ENCODE measurements at places on chromosomes 7 and 10.

GRCh38 chr10:49761789-49762565 is at the start of gene OGDHL:
Gene OGDHL (minus strand): TSS chr10:49762323. CDS start chr10:49758592, 3,731 bp downstream.
- peak; percentile 55 for DNase-seq

DNA sequence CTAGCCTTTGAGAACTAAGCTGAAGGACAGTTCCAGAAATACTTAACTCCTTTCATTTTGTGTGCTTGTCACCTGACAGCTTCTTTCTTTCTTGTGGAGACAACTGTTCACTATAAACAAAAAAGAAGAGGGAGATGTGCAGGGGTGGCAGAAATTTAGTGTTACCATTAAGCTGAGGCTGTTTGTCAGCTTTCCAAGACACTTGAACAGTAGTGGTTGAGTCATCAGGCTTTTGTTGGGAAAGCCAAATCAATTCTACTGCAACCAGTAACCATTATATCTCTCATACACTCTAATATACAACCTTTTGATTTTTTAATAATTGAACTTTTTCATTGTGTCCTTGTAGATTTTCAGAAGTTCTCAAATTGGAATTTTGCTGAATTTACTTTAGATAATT is 75.3 kb downstream of the POLL start:
- no peak for DNase-seq

DNA sequence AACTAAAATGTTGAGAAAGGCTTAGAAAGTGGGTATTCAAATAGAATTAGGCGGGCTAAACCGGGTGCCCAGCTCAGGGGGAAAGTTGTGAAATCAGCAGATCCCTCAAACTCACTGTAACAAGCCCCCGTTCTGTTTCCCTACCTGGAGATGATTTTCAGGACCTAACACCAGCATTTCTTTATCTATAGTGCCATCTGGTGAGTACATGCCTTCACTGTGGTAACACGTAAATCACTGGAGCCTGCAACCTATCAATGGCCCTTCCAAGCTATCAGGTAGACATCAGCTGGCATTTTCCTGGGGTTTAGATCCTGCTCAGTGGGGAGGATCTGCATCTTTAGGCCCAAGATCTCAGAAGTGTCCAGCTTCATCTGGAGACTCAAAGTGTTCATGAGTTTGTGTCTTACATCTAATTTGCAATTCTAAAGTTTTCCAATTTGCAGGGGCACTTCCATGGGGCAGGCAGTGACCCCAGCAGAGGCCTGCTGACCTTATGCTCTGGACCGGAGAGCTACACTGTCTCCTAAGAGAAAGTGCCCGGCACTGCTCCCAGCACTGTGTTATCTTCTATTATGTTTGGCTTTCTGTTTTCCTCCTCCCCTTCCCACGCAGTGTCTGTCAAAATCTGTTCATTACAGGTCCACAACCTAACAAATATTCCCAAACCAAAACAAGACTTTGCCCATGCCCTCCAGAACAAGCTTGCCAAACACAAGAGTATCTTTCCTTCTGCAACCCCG is 132.5 kb downstream of the LSM5 start:
- DNase-seq: no peak

GRCh38 chr10:30231071-30231652 is 117.9 kb downstream of the MTPAP start:
- peak; percentile 26 for DNase-seq

GRCh38 chr10:22934726-22935125 is 6.9 kb downstream of the ARMC3 start:
- no peak for DNase-seq

DNA sequence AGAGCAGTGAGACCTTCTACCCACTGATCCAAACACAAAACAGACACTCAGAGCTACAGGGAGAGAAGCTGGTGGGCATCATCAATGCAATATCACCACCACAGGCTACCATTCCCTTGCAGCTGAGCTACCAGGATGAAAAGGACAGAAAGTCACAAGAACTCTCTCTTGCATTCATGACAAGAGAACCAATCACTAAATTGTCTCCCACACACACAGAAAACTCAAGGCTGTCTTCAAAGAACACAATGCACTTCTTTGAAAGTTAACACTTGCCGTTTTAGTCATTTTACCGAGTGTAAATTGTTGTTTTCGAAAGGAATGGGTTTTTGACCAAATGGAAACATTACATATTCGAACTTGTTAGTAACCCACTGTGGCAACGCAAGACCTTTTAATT is 626.6 kb downstream of the SORCS1 start:
- no peak for DNase-seq

DNA sequence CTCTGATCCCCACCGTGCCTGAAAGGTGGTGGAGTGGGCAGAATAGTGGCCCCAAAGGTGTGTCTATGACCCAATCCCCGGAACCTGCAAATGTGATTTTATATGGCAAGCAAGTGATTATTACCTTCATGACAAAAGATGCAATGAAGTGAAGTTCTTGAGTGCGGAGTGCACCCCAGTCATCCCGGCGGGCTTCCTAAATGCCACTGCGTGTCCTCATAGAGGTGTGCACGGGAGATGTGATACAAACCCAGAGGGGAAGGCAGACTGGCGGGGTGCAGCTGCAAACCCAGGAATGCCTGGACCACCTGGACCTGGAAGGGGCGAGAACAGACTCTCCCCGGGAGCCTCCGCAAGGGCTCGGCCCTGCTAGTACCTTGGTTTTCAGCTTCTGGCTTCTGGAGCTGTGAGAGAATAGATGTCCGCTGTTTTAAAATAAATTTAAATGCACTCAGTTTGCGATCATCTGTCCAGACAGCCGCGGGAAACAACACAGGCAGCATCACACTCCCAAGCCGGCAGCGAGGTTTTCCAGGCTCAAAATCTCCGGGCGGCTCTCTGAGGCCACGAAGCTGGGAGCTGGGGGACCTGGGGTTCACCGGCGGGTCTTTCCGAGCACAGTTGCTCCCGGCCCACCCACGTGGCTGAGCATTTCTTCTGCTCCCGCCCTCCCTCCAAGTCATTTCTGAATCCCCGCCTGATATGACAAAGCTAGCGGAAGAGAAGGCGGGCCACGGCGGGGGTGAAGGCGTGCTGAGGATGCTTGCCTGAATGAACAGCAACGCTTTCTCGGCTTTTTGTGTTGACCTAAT is 50.4 kb upstream of the EBF3 start:
- no peak for DNase-seq

DNA sequence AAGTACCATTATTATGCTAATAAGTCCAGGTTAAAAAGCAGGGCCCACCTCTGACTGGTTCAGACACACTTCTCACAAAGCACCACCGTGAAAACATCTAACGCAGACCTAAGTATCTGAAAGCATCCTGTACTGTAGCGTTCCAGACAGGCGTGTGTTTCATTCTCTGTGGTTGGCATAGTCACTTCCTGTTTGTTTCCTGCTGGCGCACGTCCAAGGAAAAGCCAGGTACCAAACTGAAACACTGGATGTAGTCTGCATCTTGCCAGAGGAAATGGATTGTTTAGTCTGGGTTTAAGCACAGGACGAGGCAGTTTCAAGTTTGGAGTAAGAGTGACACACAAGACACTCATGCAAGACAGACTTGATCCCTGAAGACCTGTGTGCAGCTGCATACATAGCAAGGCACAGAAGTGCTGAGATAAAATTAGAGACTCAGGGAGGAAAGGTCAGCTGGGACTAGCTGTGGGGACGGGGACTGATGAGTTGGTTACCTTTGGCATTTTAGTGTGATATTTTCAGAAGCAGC is 23.3 kb downstream of the BPGM start:
- DNase-seq: peak; percentile 61

DNA sequence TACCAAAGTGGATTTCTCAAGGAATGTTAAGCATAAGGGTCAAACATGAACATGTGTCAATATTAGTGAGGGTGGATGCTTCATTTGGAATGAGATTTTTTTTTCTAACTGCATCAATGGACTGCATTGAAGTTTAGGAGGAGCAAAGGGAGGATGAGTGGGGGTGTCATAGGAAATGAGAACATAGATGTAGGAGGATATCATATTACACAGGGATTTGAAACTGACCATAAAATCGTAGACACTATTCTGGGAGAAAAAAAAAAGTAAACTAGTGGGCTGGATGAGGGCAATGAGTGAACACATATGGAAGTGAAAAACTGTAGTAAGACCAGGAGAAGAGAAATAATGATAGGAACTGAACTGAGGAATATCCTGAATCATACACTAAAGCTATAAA is 109.4 kb downstream of the SEMA3A start:
- DNase-seq: no peak
